Stimulated activated CD4-positive, alpha-beta T cell treated with anti-CD3 and anti-CD28 coated beads, Interleukin-15, amount 100 ng/mL, for 1 hour (primary cell): ENCODE measurements at places on chromosomes 12 and 14.

DNA sequence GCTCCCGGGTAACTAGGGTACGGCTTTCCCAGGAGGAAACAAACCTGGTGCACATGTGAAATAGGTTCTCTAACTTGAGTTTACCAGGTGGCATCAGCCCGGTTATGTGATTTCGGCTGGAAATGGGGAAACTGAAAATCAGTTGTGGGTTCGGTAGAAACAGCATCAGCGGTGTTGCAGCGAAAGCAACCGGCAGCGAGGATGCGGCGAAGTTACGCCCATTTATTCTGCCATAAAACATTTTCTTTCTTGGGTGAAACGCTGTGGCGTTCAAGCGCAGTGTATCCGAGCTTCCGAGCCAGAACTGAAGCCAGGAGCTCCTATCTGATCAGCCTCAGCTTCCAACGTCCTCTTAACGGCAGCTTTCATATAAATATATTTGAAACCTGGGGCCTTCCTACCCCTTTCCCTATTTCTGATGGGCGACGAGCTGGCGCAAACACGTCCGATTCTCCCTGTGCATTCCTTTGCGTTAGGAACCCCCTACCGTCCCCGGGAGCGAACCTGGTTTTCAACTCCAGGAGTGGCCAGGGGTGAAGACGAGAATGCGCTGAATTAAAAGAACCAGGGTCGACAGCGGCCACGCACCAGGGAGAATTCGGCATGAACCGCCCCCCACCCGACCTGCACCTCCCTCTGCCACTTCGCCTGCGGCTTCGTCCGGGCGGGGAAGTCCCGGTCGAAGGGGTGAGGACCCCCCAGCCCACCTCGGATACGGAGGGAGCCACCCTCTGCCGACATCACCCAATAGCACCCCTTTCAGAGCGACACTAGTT is 1.6 kb downstream of the DPF3 start:
- no peak for DNase-seq

GRCh38 chr14:76784881-76785280 is 23.6 kb downstream of the VASH1 start:
- peak; percentile 23 for DNase-seq

DNA sequence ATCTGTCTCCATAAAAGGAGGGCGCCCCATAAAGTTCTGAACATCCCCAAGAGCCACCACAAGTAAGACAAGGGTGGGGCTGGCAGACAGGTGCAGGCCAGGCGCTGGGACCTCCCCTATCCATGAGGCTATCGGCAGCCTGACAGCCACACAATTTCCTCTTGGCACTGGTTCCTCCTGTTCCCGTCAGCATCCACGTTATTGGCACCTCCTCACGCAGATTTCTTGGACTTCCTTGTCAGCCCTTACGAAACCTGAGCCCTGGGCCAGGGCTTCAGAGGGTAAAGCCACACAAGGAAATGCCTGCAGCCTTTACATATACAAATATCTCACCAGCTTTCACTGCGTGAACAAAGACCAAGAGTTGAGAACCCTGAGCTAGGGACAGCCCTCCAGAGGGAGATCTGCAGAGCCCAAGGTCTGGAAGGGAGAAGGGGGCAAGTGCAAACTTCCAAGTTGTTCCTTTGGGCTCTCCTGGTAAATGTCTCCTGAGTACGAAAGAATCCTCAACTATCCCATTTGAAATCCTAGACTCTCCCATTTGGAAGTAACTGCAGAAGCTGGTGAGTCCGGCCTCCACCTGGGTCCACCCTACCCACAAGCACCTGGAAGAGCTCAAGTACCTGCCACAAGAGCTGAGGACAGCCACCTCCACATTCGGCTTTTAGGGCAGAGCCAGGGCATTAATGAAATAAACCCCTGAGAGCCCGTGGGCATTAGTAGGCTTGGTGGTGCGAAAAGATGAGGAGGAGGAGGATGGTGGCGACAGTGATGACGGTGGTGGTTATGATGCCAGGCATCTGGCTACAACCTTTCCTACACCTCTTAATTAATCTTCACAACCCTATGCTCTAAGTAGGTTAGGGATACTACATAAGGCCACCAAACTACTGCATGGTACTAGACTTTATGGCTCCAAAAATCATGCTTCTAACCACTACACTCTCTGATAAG is 5.5 kb upstream of the TC2N start:
- peak; percentile 28 for DNase-seq

- DNase-seq, result no peak
These were observed 40.6 kb upstream of the EML1 start for GRCh38 chr14:99752486-99753121.

GRCh38 chr14:33539918-33540357 is 410.9 kb downstream of the EGLN3 start:
- no peak for DNase-seq

GRCh38 chr14:101374373-101375338 is 186.6 kb upstream of the DIO3 start:
- DNase-seq, result no peak

DNA sequence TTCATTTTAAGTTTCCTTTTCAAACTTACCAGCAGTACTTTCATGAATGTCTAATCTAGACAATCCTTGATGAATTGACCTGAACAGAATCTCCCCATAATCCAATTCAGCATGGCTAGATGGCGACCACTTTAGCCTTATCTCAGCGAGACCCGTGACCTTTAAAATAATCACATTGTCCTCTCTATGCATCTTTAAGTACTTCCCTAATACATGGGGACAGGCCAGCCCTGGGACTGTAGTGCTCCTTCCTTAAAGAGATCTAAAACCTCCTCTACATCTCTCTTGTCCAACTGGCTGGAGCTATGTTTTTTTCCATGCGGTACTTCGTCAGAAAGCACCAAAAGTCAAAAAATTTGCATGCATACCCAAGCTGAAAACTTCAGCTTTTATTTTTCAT is 746.0 kb downstream of the VRK1 start:
- no peak for DNase-seq

DNA sequence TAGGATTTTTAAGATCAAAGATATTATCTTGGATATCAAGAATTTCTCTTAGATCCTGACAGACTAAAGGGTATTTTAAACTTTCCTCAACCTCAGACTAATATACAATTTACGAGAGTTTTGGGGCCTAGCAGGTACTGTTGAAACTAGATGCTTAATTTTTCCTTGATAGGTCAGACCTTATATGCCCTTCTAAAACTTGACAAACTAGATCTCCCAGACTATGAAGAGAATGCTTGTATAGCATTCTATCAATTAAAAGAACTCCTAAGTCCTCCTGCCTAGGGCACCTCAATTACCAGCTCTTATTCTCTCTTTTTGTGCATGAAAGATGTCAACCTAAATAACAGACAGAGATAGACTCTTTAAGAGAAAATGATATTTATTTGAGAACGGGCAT is 60.4 kb upstream of the TRIM9 start:
- DNase-seq, result no peak

- DNase-seq, result no peak
These were observed 6.7 kb upstream of the FAM222A start for GRCh38 chr12:109706747-109707469.

DNA sequence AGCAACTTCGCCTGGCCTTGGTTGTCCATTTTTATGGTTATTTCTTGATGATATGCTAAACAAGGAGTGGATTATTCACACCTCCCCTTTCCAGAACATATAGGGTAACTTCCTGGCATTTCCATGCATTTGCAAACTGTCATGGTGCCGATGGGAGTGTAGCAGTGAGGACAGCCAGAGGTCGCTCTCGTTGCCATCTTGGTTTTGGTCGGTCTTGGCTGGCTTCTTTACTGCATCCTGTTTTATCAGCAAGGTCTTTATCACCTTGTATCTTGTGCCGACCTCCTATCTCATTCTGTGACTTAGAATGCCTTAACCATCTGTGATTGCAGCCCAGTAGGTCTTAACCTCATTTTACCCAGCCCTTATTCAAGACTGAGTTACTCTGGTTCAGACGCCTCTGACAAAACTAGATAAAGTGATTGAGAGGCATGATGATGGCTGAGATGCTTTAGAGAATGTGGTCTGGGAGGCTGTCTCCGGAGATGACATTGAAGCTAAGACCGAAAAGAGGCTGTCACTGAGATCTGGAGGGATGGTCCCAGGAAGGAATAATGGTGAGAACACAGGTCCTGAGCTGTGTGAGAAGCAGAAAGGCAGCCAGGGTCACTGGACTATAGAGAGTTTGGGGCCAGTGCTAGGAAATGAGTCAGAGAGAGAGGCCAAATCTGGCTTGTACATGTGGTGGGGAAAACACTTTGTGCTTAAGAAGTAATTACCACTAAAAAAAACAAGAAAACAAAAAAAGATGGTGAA is 2.9 kb downstream of the GLT1D1 start:
- DNase-seq, result no peak

DNA sequence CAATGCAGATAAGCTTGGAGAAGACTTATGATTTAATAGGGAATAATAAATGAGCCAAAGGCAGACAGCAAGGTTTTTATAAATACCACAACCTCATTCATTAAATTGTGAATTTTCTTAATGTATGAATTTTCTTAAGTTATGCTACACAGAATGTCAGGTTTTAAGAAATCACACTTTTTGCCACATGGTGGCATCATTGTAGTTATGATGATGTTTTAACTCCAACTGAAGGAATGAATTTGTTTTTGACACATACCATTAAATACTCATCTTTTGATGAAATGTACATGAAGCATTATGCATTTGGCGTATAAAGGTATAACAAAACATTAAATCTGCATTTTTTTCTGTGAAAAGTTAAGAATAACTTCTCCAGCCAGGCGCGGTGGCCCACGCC is 524.1 kb upstream of the FBXO33 start:
- no peak for DNase-seq

- DNase-seq, result no peak
These were observed 30.4 kb upstream of the LRIG3 start for GRCh38 chr12:58950739-58951100.

DNA sequence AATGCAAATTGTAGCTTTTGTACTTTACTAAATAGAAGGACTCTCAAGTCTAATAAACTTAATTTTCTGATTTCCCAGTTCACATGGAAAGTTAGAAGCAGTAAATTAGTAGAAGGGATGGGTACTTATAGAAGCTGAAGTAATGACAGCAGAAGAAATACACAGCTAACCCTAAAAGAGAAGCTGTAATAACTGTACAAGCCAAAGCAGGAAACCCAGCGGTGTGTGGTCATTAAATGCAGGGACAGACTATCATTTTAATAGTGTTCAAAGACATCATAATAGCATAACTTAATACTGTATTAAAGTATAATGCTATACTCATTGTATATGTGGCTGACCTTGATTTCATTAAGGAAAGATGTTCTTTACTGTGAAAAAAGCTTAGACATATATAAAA is 74.9 kb downstream of the PCNX1 start:
- DNase-seq, result no peak

GRCh38 chr14:69980457-69981425 is 101.5 kb downstream of the SMOC1 start:
- DNase-seq, result no peak

DNA sequence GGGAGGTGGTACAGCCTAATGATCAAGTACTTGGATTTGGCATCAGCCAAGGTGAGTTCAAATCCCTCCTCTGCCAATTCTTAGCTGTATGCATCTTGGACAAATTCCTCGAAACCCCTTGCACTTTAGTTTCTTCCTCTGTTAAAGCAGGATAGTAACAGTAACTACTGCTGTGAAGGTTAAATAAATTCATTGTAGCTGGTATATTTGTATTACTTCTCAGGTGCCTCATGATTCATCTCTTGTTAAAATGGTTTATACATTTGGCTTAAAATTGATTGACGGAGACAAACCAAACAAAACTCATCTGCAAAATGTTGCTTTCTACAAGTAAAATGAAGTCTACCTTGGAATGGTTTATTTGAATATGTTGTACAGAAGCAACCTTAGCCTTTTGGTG is 2.3 kb upstream of the PTPRB start:
- no peak for DNase-seq

- peak; percentile 46 for DNase-seq
These were observed 41.9 kb upstream of the NCOR2 start for GRCh38 chr12:124609041-124609989.

- DNase-seq, result no peak
These were observed 253.1 kb downstream of the ANO6 start for GRCh38 chr12:45468751-45469615.

DNA sequence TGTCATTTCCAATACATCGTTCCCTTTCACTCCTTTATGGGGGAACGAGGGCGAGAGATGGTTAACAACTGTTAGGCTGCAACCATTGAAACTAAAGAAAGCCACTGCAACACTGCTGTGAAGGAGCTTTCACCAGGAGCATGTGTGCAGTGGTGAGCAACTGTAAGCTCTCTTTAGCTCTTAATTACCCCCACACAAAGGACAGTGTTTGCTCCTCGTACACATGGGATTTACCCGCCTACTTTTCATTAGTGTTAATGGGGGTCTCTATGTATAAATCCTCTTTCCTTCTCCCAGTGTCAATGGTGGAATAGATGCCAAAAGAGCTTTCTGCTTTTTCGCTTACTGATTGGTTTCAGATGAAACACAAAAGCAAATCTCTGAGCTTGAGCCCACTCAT is 343.1 kb downstream of the FLRT2 start:
- DNase-seq, result no peak

DNA sequence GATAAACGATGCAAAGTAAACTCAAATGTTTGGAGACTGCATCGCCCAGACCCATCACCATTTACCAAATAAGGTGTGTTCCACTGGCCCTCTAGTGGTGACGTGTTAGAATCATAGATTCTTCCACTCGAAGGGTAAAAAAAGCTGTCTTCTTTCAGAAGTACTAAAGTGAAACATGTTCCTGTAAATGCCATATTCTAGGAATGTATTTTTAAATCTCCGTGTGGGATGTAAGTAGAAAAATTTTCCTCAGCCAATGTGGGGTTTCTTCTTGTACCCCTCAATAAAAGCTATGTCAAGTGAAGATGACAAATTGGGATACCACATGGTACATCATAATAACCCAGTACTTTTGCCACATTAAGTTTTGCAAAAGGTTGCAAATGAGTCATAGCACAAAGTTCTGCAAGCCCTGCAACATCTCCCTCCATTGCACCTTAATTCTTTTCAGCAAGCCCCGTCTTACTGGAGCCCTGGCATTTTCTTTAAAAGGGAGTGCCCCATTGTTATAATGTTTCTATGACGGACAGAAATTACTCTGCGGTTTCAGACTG is 100.8 kb downstream of the CCER1 start:
- DNase-seq, result no peak

DNA sequence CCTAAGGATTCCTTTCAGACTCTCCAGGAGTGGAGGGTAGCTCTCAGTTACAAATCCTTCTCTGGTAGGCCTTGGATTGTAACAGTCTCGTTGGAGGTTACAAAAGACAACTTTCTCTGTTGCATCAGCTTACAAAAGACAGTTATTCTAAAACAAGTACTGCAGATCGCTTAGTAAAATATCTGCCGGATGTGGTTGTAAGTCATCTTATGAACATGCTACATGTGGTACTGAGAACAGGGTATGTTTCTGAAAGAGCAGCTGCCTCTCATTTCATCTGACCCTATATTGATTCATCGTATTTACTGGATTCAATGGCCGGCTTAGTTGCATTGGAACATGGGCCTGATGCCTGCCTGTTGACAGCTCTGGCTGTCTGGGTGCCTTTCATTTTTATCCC is 157.4 kb downstream of the PTCSC3 start:
- DNase-seq, result no peak

DNA sequence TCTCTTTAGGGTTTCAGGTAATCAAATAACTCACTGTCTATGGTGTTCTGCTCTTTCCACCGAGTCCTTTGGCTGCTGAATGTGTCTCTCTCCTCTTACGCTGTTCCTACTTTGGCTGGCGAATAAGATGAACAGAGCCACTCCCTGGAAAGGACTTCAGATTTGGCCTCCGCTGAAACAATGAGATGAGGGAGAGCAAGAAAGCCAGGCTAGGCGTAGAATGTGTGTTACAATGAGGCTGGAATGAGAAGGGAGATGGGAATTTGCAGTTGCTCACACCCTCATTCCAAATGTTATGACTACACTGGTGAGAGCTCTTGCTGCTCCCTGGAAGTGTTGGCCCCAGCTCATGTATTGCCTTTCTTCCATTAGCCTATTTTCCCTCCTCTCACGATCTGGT is at the start of gene MFAP5:
MFAP5 (minus strand) TSS at position 234 of the 400 bp plus-strand sequence. CDS start 722 bp downstream, outside the sequence.
- DNase-seq, result no peak
